ENCODE measurements at places on chromosomes 5 and 9.
A peak's percentile ranks its signal among the peaks of the same experiment; 100 is the strongest.

DNA sequence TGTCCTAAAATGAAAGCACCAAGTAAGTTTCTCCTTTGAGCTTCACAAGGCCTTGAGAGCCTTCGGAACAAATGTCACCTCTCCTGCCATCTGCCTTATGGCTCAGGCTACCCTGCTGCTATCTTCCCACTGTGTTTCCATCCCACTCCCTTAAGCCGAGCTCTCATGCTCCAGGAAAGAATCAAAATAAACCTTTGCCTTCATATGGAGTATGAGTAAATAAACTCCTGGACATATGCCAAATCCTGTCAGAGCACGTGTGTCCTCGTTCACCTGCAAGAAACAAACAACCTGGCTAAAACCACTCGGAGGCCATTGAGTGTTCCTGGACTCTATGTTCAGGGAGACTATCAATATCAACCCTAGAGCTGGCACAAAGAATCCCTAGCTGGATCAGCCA lies 122.3 kb upstream of the CCDC112 start:
- peak; percentile 87 for DNase-seq

GRCh38 chr9:116789081-116789480 lies 102.0 kb downstream of the TRIM32 start:
- DNase-seq: no peak

DNA sequence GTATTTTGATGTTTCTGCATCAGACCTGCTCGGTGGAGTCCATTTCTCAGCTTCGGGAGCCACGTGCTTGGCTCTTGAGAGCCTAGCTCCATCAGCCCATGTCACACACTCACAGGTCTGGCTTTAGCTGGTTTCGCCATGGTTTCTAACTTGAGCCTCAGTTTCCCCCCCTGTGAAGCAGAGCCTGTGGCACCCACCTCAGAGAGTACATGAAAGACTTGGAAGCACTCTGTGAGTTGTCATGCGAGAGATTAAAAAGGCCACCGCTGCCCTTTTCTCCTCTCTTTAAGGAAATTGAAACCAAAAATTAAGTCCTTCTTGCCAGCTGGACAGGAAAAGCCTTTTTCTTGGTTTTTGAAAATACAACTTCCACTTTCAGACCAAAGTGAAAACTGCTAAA lies 8.8 kb downstream of the TENT4A start:
- no peak for DNase-seq

DNA sequence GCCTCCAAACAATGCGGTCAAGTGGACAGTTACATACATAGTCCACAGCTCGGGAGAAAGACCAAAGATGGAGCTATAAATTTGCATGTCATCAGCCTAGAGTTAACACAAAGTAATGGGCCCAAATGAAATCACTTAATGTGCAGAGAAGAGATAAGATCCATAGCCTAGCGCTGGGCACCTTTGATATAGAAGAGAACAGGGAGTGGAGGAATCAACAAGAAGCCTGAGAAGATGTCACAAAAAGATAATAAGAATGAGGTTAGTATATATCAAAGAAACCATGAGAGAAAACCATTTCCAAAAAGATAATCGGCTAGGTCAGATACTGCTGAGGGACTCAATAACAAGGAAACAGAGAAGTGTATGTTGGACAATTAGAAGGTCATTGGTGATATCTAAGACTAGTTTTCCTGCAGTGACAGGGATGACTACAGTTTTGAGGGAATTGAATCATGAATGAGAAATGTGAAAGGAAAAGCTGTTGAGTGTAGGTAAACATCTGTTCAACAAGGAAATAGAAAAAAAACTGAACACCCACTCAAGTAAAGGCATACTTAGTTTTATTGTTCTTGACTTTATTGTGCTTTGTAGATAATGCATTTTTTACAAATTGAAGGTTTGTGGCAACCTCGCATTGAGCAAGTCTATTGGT lies 68.7 kb upstream of the CDH6 start:
- no peak for DNase-seq

- no peak for DNase-seq
These were observed 127.1 kb downstream of the RNF180 start for GRCh38 chr5:64292611-64293215.

DNA sequence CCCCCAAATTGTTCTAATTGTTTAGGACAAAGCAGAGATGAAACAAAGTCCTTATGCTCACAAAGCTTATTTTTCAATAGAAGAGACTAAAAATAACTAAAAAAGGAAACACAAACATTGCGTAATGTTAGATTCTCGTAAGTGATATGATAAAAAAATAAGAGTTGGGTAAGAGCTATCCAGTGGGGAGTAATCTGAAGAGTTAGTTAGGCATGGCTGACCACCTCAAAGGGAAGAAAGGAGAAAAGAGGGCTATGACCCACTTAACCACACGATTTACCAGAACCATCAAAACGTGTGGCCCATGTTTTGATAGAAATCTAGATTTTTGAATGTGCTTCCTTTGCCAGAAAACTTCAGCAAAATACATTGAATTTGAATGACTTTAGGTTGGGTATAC lies 1296.8 kb upstream of the NUDT12 start:
- no peak for DNase-seq

- DNase-seq: no peak
These were observed 223.0 kb upstream of the GRIA1 start for GRCh38 chr5:153267506-153267905.

DNA sequence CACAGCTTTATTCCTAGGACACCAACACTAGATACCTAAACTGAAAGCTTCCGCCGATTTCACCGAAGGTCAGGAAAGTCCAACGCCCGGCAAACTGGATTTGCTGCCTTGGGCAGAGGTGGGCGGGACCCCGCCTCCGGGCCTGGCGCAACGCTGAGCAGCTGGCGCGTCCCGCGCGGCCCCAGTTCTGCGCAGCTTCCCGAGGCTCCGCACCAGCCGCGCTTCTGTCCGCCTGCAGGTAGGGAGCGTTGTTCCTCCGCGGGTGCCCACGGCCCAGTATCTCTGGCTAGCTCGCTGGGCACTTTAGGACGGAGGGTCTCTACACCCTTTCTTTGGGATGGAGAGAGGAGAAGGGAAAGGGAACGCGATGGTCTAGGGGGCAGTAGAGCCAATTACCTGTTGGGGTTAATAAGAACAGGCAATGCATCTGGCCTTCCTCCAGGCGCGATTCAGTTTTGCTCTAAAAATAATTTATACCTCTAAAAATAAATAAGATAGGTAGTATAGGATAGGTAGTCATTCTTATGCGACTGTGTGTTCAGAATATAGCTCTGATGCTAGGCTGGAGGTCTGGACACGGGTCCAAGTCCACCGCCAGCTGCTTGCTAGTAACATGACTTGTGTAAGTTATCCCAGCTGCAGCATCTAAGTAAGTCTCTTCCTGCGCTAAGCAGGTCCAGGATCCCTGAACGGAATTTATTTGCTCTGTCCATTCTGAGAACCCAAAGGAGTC lies at the start of gene CD274:
Gene CD274 (plus strand): TSS at position 184 of the 733 bp plus-strand sequence. CDS start 5,572 bp downstream, outside the sequence.
- peak; percentile 33 for DNase-seq

- DNase-seq: no peak
These were observed 77.7 kb upstream of the SPEF2 start for GRCh38 chr5:35540002-35540401.

DNA sequence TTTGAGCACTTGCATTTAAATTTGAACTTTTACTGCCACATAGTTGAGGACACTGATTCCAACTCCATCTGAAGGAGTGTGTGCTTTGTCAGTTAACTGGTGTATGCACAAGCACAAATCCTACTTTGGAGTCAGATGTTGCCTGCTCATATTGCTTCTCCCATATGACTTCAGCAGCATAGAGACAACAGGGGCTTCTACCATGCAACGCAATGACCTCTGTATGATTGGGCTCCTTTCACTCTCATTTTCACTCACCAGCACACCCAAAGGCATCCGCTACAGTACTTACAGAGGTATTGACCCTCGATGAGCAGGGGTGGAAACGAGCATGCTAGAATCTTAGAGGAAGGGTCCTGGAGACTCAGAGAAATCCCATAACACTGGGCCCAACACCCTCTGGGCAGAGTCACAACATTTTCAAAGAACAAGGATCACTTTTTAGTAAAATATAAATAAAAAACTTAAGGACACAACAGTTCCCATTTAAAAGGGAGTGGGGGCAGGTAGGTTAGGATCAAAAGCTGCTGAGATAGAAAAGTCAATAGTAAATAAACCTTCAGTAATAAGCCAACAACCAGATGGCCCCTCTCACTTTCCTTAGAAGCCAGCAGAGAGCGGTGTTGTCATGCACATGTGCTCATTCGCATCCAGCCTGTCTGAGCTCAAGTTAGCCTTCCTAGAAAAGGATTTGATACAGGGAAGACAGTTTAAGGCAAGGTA lies 203.8 kb downstream of the SNCAIP start:
- peak; percentile 82 for DNase-seq

GRCh38 chr9:90408659-90409058 lies 234.0 kb downstream of the DIRAS2 start:
- DNase-seq: no peak

DNA sequence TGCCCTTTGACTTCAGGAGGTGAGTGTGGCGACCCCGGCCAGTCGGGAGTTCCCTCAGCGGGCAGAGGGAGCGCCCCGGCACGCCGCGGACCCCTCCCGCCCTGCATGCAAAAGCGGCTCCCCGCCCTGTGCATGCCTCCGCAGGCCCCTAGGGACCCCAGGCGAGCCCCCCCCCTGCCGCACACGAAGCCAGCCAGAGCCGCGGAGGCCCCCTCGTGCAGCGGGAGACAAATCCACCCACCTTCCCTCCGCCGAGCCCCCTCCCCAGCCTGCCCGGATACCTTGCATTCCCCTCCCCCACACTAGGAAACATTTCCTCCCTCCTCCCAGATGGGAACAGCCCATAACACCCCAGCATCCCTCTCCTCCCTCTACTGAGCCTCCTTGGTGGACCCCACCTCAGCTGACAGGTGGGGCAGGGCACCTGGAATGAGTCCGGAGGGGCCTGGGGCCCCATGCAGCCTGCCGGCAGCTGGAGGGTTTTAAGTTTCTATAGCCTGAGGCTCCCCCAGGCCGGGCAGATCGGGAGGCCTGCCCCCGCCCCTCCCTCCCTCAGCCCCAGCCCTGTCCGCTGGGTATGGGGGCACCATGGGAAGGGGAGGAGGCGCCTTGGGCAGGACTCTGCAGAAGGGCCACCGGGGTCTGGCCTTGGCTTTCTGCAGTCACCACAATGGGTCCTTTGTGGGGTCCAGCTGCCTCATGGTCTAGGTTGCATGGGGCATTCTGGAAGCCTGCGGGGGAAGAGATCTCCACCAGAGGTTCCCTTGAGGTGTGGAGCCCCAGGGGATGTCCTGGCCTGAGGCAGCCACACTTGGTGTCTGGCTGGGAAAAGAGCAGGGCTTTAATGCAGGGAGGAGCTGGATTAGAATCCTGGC lies 601 bp downstream of the ERGIC1 start:
- DNase-seq: no peak

DNA sequence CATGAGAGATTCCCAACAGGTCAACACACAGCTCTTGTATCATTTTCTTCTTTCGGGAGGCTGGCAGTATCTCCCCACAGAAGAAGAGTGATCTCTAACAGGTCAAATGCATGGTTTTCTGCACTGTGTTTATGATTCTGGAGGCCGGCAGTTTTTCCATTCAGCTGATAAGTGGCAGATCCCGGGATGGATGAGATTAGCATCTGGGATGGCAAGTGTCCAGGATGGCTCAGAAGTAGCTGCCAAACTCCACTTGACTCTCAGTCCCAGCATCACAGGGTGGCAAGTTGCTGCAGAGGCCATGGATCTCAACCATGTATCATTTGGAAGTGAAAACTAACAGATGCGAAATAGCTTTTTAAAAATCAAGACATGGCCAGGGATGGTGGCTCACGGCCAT lies 97.8 kb upstream of the SLC44A1 start:
- DNase-seq: no peak

GRCh38 chr9:102185962-102186361 lies 447.5 kb upstream of the GRIN3A start:
- no peak for DNase-seq

DNA sequence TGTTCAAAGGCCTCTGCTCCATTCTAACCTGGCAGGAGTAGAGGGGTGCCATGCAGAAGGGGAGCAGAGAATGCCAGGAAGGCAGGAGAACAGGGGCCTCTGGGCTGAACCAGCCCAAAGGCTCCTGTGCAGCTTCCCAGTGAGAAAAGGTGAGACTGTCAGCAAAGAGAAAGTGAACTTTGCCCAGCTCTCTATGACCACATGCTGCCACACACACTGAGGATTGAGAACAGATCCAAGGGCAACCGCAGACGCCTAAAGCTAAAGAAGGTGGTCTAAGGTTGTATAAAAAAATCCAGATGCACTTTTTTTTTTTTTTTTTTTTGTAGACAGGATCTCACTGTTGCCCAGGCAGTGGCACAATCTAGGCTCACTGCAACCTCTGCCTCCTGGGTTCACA lies 51.4 kb downstream of the ALDH7A1 start:
- no peak for DNase-seq

DNA sequence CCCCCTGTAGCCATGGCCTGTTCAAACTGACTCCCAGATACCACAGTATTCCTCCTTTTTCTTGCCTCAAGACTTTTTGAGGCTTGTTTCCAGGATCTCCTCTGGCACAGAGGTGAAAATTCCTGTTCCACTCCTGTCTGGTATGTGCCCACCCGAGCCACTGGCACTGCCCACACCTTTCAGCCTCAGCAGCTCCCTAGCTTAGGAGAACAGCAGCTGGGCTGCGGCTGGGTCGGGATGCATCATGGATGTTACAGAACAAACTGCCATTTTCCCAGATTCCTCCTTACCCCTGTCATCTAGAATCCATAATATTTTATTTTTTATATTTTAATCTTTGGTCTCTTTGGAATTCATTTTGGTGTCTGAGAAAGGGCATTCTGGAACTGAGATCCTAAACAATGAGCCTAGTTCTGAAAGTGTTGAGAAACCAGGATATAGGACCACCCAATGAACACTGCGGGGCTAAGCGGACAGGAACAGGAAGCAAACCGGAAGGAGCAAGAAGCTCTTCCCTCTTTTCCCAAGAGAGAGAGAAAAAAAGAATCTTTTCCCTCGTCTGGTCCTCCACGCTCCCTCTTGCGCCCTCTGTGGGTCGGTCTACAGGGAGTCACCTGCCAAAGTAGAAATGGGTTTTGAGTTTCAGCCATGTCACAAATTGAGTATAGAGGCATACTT lies 12.5 kb downstream of the OR2S2 start:
- peak; percentile 56 for DNase-seq

DNA sequence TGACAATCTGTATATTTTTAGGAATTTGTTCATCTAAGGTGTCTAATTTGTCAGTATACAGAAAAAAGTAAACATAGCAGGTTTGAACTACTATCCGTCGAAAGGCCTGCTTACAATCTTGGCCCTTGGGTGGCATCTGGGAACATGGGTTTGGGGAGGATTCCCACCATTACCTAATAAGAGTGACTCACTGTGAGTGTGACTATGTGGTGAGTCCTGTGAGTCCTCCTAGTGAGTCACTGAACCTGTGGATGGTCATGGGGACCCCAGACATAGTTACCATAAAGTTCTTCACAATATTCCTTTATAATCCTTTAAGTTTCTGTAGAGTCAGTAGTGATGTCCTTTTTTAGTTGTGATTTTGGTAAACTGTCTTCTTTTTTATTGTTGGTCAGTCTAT lies 37.0 kb downstream of the RNF130 start:
- no peak for DNase-seq

Data from NCI-H748 treated with DMSO at 0.1 percent for 48 hours (cell line).